Breast epithelium (tissue), 4 donors: ENCODE measurements at places on chromosomes 3 and 15.

DNA sequence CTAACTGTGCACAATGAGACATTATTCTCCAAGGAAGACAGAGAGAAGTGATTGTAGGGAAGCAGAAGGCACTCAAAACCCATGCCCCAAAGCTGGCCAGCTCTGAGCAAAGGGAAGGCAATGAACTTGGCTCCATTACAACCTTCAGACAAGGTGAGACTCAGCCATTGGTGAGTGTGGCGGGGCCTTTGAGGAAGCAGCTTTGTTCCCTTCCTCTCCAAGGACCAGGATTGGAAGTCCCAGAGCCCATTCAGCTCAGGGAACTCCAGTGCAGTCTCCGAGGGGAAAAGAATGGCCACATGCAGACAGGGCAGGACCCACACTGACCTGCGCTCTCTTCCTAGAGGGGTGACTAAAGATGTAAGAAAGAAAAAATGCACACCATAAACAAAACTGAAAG is 23.1 kb downstream of the HEG1 start:
- DNase-seq, result no peak

DNA sequence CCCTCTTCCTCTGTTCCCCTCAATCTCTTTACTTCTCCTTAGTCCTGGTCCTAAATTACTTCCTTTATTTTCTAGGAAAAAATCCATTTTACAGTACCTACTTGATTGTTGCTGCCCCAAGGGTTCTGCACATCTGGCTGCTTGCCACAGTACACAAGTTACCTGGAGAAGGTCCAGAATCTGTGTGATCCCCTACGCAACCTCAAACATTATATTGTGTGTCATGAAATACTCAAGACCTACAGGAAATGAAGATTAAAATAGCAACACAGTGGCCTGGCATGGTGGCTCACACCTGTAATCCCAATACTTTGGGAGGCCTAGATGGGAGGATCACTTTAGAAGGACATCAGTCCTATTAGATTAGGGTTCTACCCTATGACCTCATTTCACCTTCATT is 48.7 kb downstream of the PRKAR2A start:
- DNase-seq, result no peak

GRCh38 chr3:46112984-46113383 is 85.7 kb upstream of the XCR1 start:
- DNase-seq, result no peak

GRCh38 chr15:88447741-88448140 is 19.4 kb downstream of the MRPL46 start:
- no peak for DNase-seq

GRCh38 chr3:177385831-177386301 is 188.6 kb upstream of the TBL1XR1 start:
- DNase-seq, result no peak

- DNase-seq, result peak; percentile 37
These were observed 289.9 kb upstream of the RASGRP1 start for GRCh38 chr15:38854506-38854905.

DNA sequence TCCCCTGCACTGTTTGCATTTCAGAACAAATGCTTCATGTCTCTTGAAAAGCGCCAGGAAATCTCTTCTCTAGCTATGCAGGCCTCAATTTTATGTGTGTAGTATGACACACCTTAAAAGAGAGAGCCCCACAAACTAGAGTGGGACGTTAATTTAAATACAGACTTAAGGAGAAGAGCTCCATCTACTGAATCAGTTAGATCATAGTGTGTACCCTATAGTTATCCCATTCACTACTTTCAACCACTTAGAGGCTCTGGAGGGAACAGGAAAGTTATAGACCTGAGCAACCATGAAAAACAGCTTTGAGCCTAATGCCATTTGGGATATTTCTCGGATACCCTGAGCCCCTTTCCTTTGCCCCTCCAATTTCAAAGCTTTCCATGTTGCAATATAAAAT is 153.7 kb downstream of the TIGIT start:
- no peak for DNase-seq

GRCh38 chr3:73540969-73541740 is 83.6 kb downstream of the PDZRN3 start:
- no peak for DNase-seq

DNA sequence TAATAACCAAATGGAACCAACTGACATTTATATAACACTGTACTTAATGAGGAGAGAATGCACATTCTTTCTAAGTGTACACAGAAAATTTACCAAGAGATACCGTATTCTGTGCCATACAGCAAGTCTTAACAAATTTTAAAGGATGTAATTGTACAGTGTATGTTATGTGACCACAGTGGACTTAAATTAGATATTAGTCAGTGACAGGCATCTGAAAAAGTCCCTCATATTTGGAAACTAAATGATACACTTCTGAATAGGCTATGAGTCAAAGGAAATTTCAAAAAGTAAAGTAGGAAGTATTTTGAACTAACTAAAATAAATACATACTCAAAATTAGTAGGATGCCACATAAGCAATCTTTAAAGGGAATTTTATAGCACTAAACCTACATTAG is 59.6 kb upstream of the P3H2 start:
- no peak for DNase-seq

- DNase-seq, result peak; percentile 40
These were observed 7.0 kb downstream of the SUCLG2 start for GRCh38 chr3:67647390-67647878.

GRCh38 chr15:25830844-25831451 is 32.2 kb downstream of the ATP10A start:
- peak; percentile 25 for DNase-seq

DNA sequence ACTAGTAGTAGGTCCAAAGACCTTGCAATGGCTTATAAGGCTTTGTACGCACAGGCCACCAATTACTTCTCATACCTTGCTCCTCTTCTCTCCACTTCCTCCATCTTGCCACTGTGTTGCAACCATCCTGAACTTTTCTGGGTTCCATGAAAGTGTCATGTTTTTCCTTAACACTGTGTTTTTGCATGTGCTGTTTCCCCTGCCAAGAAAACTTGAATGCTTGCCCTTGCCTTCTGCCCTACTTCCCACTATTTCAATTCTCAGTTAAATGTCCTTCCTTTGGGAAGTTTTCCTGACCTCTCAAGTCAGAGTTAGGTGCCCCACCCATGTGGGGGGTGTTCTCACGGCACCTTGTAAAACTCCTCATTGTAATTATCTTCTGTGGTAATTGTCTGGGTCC is 182.8 kb downstream of the THRB start:
- no peak for DNase-seq

DNA sequence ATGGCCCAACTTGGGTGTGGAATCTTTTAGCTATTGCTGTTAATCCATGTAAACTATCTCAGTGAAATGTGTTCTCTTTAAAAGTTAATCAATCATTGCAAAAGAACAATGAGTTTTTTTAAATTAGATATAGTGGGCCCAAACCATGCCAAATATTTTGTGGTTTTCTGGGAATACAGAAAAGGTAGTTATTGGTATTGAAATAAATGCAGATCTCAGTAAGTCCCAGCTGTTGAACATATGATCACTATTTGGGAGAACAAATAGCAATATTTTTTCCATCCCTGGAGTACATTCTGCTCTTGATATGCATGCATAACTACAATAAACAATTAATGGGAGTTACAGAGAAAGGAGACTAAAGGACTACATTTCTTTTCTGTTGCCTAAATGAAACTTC is 36.0 kb upstream of the LEKR1 start:
- DNase-seq, result no peak

GRCh38 chr15:68032672-68033071 is 21.4 kb upstream of the PIAS1 start:
- DNase-seq, result peak; percentile 23

GRCh38 chr3:125374501-125374995 is 577 bp downstream of the ZNF148 start:
- DNase-seq, result no peak

- DNase-seq, result no peak
These were observed 15.3 kb upstream of the XXYLT1 start for GRCh38 chr3:195286115-195286872.

- DNase-seq, result no peak
These were observed 16.8 kb upstream of the KCTD6 start for GRCh38 chr3:58474967-58475578.

GRCh38 chr3:83769791-83770663 is 1188.8 kb upstream of the CADM2 start:
- DNase-seq, result no peak

DNA sequence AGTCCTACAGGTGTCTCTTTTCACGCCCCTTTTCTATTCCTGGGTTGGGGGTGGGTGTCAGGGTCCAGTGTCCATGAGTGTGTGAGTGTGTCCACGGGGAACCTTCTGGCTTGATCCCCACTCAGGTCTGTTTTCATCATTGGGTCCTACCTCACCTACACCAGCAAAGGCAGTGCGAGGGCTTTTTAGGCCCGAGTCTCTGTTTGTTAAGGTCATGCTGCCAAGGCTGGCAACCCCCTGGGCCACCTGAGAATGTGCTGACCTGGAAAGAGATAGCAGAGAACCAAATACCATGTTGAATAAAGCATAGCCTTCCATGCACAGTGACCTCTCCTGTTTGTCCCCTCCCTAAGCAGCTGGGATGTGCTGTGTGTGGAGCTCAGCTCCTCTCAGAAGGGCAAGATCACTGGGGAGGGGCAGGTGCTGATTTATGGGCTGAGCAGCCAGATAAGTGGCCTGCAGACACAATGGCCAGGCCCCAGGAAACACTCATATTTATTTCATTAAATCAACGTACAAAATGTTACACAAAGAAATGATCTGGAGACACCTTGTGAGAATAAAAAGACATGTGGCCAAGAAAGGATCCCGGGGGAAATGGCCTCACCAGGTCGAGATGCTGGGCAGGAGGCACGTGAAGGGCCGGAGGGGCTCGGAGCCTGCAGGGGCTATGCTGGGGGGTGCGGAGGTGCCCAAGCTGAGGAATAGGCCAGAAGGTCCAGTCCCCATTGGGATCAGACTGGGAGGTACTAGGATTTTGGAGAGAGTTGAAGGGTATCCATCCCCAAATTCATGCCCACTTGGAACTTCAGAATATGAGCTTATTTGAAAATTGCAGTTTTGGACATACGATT is 36.1 kb downstream of the RAB6B start:
- no peak for DNase-seq
